ENCODE measurements at places on chromosomes 5 and 9.

DNA sequence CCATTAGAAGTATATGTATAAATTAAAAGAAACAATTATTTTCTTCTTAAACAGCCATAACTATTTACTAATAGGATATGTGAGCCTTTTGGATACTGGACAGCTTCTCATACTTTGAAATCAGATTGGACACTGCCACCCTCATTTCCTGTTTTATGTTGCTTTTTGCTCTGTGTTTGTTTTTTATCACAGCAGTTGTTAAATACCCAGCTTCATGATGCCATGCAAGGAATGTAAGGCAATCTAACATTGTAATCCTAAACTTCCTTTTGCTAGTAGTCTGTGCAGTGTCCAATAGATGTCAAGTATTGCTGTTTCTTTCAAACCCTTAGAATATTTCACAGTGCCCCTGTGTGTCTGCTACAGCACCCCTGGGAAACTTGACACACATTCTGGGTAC lies 56.2 kb downstream of the CNTLN start:
- no peak for DNase-seq

DNA sequence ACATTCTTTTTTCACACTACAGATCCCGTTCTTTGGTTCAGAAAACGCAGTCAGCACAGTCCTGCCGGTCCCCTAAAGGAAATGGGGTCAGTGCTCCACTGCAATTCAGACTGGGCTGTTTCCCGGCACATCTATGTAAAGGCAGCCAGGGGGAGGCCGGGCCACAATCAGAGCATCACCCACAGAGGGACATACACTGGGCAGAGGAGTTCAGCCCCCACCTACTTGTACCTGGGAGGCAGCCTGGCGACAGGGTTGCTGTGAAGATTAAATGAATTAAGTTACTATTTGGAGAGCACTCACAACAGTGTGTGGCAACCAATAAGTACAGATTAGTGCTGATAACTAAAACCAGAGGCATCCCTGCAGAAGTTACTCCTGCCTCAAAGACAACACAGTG lies 4.5 kb downstream of the PTPN3 start:
- no peak for DNase-seq

GRCh38 chr5:133370036-133370831 lies 242.1 kb downstream of the FSTL4 start:
- DNase-seq, result no peak

GRCh38 chr9:114382699-114383520 lies 4.9 kb downstream of the AKNA start:
- DNase-seq, result peak; percentile 72

DNA sequence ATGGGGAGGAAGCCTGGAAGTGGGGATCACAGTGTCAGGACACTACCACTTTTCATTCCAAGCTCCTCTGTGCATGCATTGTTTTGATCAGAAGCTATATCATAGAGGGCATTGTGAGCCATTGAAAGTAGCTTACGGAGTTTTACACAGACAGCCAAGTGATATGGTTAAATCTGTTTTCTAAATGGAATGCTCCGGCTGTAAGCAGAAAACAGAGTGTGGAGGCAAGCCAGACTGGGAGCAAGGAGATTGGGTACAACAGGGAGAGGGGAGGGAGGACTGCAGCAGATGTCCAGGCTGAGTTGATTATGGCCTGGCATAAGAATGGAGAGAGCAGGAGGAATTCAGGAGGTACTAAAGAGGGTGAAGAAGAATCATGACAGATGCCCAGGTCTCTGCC lies 15.5 kb upstream of the SOWAHA start:
- no peak for DNase-seq

DNA sequence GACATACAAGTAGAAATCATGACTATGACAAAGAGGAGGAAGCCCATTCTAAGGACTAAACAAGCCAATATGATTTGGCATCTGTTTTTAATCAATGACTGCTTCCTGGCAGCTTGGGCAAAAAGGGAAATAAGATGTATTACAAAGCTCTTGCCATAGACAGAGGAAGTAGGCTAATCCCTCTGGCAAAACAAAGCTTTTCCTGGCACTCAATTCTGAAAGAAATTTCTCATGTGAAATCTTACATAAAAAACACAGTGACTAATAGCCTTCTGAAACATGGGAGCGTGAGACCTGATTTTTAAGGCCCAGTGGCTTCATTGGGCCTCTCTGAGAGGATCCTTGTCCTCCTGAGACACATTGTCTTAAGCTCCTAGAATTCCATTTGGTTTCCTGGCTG lies 93.6 kb downstream of the COL23A1 start:
- DNase-seq, result no peak

DNA sequence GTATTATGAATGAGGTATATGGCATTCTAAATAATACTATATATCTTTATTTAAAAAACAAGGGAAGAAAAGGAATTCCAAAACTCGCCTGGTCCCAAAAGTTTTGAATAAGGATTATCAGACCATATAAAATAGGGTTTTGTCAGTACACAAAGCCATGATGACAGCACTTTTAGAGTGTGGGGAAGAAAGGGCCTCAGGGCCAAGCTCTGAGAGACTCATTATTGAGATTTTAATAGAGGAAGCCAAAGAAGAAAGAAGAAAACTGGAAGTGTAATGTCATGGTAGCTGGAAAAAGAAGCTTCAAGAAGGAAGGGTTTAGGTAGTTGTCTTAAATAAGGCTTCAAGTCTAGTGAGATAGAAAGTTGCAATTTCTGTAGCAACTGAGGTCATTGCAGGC lies 53.0 kb downstream of the FCHO2 start:
- no peak for DNase-seq

GRCh38 chr9:127437497-127438264 lies 13.5 kb downstream of the ZNF79 start:
- no peak for DNase-seq

DNA sequence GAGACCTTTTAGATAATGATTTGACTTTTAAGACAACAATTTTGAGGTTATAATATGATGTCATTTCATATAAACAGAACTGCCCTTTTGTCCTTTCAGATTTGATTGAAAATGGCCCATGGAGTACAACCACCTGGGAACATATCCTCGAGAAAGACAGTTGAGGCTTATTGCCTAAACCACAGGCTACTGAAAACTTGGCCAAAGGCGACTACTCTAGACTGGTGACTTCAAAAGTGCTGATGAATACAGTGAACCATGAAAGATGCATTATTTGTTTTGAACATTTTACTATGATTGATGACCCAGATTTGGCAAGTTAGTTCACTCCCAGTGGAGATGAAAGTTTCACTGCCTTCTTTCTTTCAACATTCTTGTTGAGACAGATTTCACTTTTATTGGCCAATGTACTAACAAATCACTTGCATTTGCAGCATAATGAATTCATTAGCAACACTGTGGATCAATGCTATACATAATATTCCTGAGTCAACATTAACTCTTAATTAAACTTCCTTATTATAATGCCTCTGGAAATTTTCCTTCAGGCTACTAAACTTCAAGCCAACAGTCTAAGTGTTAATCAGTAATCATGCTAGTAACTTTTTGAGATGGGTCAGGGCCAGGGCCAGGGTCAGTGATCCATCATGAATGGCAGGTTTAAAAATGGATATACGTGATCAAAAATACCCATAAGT lies 480.3 kb downstream of the RAB3C start:
- no peak for DNase-seq

DNA sequence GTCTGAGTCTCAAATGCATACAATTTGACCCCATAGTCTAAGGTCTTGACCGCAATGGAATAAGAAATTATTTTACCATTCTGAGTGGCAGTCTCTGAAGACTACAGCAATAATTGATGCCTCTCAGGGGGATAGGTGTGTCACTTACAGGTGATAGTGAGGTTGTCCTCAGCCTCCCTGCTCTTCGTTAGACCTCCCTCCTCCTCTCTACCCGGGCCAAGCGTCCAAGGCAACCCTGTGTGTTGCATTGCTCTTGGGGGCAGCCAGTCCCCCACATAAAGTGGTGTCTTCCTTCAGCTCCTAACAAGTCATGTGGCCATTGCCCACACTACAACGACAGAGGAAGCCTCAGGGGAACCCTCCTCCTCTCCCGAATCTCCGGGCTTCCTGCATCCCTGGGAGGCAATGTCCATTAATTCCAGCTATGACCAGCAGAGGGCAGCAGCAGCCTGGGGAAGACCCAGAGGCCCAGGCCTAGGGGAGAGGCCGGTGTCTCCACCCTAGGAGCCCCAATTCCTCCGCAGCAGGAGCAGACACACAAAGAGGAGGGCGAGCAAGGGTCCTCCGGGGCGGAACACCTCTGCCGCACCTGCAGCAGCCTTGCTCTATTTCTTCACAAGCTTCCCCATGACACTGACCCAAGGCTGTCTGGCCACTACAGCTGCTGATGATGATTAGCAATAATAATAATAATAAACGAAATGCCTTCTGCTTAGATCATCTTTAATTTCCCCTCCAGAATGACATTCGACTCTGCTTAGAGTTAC lies 134.8 kb downstream of the KCNIP1 start:
- peak; percentile 44 for DNase-seq

GRCh38 chr9:25261445-25261844 lies 416.8 kb downstream of the TUSC1 start:
- no peak for DNase-seq

- DNase-seq, result no peak
Observed at GRCh38 chr5:7881091-7881490, 12.1 kb downstream of the MTRR start.

GRCh38 chr5:56251918-56252553 lies 18.9 kb upstream of the ANKRD55 start:
- no peak for DNase-seq

GRCh38 chr9:33232815-33233214 lies 7.2 kb upstream of the SPINK4 start:
- DNase-seq, result no peak

- no peak for DNase-seq
Observed at GRCh38 chr9:76866689-76867088, 39.2 kb downstream of the PRUNE2 start.

DNA sequence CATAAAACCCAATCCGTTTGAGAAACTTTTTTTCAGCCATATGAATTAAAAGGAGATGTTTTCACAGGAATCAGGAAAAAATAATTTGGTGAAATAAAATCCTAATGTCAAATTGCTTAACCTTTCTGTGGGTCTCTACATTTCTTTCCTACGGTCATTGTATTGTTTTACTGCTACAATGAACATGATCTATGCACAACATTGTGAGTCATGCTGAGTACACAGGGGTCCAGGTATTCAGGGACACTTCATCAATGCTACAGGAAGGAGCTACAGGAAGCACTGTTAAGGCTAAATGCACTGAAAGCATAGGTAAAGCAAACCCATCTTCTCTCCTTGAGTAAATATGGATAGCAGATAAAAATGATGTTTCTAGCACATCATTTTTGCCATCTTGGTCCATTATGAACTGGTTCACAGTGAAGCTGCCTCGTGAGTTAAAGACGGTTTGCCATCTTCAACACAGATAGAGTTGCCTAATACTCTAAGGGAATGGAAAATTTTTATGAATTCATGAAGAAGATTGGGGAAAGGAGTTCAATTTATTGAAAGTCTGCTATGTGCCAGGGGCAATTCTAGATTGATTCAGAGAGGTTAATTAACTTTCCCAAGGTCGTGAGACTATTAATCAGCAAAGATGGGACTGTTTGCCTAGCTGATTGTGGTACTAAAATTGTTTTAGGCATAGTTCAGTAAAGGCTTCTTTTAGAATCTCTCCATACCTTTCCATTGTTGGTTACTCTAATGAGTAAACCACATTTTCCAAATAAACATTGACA lies 85.5 kb downstream of the DIRAS2 start:
- DNase-seq, result no peak

DNA sequence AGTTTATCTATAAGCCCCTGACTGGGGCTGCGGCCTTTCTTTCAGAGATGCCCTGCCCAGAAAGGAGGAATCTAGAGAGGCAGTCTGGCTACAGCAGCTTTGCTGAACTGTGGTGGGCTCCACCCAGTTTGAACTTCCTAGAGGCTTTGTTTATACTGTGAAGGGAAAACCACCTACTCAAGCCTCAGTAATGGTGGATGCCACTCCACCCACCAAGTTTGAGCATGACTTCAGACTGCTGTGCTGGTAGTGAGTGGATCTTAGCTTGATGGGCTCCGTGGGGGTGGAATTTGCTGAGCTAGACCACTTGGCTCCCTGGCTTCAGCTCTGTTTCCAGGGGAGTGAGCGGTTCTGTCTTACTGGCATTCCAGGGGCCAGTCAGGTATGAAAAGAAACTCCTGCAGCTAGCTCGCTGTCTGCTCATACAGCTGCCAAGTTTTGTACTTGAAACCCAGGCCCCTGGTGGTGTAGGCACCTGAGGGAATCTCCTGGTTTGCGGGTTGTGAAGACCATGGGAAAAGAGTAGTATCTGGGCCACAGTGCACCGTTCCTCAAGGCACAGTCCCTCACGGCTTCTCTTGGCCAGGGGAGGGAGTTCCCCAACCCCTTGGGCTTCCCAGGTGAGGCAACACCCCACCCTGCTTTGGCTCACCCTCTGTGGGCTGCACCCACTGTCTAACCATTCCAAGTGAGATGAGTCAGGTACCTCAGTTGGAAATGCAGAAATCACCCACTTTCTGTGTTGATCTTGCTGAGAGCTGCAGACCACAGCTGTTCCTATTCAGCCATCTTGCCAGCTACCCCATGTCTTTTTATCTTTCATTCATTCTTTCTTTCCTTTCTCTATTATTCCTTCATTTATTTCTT lies 211.8 kb upstream of the C9orf72 start:
- no peak for DNase-seq
